ENCODE measurements at places on chromosomes 13 and 19. TPM values are rescaled to one million over a fixed set of nuclear protein-coding genes. Genes with fewer than 3 reads are reported as not detected.
A peak's percentile ranks its signal among the peaks of the same experiment; 100 is the strongest.

- DNase-seq, result no peak
These were observed 56.2 kb downstream of the INSR start for GRCh38 chr19:7238051-7238450.

GRCh38 chr19:38538793-38539528 is 78.8 kb downstream of the MAP4K1 start:
- no peak for DNase-seq

The GRK1 gene
- not detected for total RNA-seq

GRCh38 chr19:49793561-49793840 is 19.6 kb downstream of the FUZ start:
- no peak for DNase-seq

DNA sequence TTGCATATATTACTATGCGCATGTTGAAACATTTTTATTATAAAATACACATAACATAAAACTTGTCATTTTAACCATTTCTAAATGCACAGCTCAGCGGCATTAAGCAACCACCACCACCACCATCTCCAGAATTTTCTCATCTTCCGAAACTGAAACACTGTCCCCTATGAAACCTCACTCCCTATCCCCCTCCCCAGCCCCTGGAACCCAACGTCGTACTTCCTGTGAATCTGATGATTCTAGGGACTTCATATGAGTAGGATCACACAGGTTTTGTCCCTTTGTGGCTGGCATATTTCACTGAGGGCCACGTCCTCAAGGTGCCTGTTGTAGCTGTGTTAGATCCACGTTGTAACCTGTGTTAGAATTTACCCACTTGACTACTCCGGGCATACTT is 716 bp upstream of the MAP2K2 start:
- DNase-seq, result no peak

The SULT2B1 gene
- not detected for total RNA-seq

GRCh38 chr19:39749981-39750380 is 12.2 kb upstream of the CLC start:
- DNase-seq, result no peak

- no peak for DNase-seq
These were observed 3.2 kb upstream of the PROZ start for GRCh38 chr13:113155201-113155600.

GRCh38 chr19:478976-479375 is 17.3 kb upstream of the MADCAM1 start:
- no peak for DNase-seq

DNA sequence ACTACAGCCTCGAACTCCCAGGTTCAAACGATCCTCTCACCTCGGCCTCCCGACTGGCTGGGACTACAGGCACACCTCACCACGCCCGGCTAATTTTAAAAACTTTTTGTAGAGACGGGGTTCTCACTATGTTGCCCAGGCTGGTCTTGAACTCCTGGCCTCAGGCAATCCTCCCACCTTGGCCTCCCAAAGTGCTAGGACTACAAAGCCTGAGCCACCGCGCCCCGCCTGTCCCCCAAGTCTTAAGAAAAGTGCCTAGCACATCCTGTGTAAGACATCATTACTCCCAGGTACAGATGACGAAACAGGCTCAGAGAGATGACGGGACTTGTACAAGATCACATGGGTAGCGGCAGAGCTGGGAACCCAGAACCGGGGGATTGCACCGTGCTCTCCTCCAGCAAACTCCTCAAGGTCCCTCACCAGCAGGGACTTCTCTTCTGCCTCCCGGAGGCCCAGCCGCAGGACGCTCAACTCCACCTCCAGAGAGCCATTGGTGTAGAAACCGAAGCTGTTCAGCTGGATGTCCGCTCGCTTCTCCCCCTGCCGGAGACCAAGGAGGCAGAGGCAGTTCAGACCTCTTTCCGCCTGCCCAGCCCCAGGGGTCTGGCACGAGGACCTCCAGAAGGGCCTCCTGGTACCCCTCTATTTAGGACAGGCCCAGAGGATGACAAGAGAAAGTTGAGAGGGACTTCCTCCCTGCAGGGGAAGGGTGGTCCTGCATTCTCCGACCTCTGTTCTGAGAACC is 1.0 kb downstream of the GPR108 start:
- DNase-seq, result peak; percentile 94

GRCh38 chr19:58450856-58451357 is 515 bp upstream of the ZNF324B start:
- DNase-seq, result peak; percentile 44

GRCh38 chr19:35704218-35704617 is at the start of gene ZBTB32:
Gene ZBTB32 (plus strand): TSS chr19:35704558. CDS start chr19:35714627, 10,069 bp downstream.
- DNase-seq, result no peak

The BEST2 gene
- 0.70 TPM for total RNA-seq

GRCh38 chr13:31352467-31352866 is 152.7 kb downstream of the B3GLCT start:
- DNase-seq, result no peak

DNA sequence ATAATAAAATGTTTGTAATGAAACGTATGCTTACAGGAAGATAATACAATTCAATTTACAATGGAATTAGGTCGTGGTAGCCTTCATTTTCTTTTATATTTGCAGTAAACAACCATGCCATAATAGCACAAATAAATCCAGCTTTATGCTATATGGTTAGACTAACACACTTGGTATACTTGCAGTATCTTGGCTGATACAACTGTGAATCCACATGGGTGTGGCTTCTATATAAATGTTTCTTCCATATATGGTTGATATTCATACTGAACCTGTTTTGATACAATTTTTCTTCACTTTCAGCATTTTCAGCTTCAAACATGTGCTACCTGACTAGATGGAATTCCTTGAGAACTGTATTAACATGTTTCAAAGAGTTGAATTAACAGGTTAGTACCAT is 20.4 kb upstream of the SPRY2 start:
- no peak for DNase-seq

GRCh38 chr19:4367336-4367723 is 24.0 kb downstream of the MPND start:
- no peak for DNase-seq

DNA sequence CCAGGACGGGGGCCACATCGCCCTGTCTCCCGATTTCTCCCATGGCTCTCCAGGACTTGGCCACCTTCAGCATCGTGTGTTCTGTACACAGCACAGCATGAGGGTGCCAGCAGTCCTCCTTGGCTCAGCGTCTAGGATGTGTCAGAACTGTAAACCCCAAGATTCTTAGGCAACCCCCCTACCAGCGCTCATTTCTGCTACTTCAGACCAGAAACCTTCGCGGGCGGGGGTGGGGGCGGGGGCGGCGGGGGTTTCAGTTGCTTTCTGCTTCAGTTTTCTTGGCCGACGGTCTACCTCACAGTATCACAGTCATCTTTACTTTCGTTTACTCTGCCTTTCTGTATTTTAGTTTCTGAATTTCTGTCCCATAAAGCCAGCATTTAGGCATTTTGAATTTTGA is 82.4 kb downstream of the GGACT start:
- no peak for DNase-seq

- DNase-seq, result no peak
These were observed 2.6 kb upstream of the ZNF428 start for GRCh38 chr19:43622070-43622469.

- DNase-seq, result no peak
These were observed 94.3 kb downstream of the ERCC5 start for GRCh38 chr13:102940143-102940542.

The CELF5 gene
- total RNA-seq, result 0.30 TPM

The ZNF578 gene
- not detected for total RNA-seq

The PLIN5 gene
- total RNA-seq, result not detected

DNA sequence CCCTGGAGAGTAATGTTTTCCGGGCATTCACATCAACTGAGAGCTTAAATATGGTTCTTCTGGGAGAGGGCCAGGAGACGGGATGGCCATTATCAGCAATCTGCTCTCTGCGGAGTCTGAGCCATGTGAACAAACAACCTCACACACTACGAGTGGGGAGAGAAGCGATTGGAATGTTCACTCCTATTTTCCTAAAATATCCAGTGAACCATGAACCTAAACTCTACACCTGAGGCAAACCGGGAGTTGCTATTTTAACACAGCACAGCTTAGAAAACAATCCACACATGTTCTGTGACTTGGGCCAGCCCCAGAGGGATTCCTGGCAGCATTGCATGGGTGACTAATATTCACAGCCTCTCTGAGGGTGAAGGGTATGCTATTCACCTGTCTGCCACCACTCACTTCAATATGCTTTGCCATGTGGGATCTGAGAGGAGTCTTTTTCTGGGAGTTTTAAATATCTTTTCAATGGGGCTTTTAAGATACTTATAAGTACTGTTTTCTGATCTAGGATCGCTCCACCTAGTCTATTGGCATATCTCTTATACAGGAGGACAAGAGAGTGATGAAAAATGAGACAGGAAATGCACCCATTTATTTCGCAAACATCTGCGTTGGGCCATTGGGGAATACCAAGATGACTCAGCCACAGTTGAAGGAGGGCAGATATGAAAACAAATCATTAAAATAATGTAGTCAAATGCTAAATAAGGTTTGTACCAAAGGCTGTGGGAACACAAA is 72.6 kb upstream of the SERP2 start:
- DNase-seq, result peak; percentile 98

DNA sequence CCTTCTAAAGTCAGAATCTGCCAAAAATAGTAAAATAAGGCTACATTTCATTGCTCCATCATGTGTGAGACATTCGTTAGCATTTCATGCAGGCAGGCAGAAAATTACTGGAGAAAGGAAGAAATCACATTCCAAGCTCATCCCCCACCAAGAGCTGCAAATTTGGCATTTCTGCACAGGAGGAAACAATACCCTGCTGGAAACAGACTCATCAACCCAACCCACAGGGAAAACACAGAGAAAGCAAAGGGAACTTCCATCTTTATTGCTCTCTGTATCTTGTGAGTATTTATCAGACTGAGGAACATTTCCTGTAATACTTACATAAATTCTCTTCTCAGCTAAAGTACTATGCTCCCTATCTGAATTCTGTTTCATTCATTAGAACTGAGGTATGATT is 95.7 kb downstream of the KCTD12 start:
- no peak for DNase-seq

DNA sequence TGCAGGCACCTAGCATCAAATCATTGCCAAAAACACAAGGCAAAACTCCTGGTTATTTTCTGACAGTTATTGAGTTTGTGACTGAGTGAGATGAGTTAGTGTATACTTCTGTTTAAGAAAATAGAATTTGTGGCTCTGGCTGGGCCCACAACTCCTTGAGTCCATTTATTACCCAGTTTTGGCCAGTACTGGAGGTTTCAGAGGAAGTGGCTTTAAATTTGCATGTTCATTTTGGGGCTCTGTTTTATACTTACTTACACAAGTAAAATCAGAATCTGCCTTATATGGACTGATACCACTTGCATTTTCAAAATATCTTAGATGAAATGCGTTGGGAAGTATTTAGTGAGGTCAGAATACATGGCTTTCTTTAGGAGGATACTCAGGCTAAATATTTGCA is 29.0 kb downstream of the TNFSF11 start:
- DNase-seq, result no peak

GRCh38 chr13:62171697-62172096 is 756.0 kb upstream of the PCDH20 start:
- DNase-seq, result no peak
